Uterus (tissue), 4 donors: ENCODE measurements at places on chromosomes 2 and 18.

DNA sequence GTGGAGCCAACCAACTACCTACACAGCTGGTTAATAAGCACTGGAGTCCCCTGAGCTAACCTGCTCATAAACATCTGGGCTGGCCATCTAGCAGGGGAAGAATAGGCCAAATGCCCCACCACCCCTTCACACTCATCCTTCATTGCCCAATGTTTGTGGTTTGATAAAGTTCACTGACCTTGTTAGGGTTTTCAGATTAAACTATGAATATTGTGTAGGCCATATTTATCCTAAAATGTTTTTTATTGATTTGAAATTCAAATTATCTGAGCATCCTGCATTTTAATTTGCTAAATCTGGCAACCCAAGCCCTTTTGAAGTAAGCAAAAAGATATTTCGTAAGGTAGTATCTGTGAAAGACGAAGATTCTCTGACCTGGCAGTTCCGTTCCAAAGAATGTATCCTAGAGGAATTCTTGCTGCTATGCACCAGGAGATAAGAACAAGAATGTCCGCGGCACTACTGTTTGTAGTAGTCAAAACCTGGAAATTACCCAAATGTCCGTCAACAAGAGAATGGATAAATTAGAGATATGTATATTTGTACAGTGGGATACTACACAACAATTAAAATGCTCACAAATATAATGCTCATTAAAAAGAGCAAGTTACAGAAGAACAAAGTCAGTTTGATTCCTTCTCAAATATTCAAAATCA, 5.8 kb upstream of the TLK1 start:
- DNase-seq, result no peak

DNA sequence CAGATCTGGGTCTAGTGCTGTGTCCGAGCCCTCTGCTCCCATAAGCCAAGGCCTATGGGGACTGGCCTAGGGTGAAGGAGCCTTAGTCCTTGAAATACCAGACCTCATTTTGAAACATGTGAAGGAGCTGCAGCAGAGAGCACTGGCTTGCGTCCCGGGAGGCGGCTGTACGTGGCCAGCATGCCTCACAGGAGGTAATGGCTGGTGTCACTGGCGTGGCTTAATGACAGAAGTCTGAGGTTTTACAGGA, 72.7 kb upstream of the OTOS start:
- no peak for DNase-seq

- DNase-seq, result peak; percentile 68
Measured at GRCh38 chr2:12202313-12203075, 456.1 kb downstream of the LPIN1 start.

DNA sequence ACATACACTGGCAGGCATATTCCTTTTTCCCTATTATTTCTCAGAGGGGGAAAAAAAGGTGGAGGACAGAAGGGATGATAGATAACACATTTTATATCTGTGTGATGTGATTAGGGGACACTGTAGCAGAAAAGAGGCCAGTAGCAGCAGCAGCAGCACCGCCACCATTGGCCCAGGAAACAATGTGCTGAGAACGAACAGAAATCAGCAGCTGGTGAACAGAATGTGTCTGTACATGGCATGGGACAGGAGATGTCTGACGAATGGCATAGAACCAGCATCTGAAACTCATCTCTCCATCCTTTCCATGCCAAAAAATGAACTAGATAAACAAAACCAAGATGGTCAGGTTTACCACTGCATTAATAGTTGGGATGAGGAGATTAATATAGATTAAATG, 936.1 kb upstream of the ACVR2A start:
- DNase-seq, result no peak

DNA sequence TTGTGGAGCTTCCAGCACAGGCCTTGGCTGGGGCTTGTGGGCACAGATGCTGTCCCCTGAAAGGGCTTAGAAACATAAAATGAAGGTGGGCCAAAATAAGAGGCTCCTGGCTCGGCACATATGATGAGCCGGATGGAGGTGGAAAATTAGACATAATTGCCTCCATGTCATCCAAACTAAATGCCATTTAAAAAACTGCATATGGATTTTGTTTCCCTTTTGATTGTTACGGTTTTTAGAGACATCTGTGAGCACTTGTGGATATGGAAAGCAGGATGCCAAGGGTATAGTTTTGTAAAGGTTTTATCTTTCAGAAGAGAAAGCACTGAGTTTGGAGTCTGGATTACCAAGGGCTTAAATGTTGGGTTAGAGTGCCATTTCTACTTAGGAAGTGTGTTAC, 498.3 kb downstream of the RIT2 start:
- DNase-seq, result no peak

DNA sequence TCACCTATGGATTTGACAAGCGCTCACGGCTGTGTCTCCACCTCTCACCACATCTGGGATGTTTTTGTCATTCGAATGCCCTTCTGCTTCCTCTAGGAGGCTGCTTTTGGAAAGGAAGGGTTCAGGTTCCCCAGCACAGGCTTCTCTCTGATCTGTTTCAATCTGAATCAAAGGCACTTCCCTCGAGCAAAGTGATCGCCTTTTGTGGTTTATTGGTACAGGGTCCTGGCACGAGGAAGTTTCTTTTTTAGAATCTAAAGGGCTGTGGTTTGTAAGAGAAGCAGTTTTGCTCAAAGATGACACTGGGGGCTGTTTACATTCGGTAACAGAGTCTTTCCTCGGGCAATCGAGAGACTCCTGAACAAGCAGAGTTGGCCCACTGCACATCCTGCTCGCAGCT, 145.0 kb downstream of the DAW1 start:
- no peak for DNase-seq

DNA sequence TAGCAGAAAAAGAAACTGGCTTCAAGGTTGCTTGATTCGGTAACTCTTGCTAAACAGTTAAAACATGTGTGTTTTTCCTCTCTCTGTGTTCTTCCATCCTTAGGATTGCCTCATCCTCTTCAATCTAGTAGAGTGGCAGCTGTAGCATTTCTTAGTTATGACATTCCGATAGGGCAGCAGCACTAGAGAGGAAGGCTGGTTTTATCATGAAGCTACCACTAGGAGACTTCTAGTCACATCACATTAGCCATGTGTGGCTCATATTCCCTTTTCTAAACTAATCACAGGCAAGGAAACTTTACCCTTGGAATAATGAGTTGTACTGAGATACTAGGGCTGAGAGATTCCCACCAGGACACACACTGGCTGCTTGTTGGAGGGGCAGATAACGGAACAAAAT, 187.6 kb downstream of the DOK6 start:
- DNase-seq, result no peak

GRCh38 chr2:235416858-235417499, 76.9 kb upstream of the AGAP1 start:
- DNase-seq, result no peak

DNA sequence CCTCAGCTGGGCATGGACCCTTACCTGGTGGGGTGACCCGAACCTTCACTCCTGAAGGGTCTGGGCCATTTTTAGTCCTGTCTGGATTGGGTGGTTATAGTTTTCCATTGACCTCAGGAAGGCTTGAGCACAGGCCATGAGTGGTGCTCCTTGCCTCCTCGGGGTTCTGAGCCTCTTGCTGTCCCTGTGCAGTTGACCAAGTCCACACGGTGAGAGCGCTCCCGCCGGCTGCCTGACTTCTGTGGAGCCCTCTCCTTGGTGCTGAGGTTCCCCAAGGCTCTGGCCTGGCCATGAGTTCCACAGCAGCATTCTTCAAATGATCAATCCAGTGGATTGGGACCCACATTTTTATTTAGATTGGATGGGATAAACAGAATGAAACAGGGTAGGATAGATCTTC, 159.5 kb downstream of the SEPTIN10 start:
- no peak for DNase-seq

DNA sequence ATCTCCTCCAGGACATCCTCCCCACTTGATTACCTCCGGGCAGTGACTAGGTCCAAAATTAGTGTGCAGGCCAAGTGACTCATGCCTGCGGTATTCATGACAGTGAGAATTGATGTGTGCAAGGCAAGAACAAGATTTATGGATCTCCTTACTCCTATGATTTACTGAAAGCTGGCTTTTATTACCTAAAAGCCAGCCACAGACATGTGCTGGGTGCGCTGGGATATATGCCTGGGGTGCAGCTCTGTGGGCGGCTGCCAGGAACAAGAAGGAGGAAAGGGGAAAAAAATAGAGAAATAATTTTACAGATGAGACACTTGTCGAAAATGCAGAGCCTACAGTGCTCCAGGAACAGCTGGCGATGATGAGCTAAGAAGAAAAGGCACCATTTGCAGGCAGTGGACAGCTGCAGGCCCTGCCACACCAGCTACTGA, 359.3 kb downstream of the CMPK2 start:
- DNase-seq, result no peak

- peak; percentile 37 for DNase-seq
Measured at GRCh38 chr18:51110073-51110797, 80.2 kb downstream of the SMAD4 start.

GRCh38 chr2:100780203-100781008, 39.5 kb upstream of the NPAS2 start:
- peak; percentile 29 for DNase-seq

- DNase-seq, result no peak
Measured at GRCh38 chr18:57436191-57436964, 1.2 kb downstream of the ONECUT2 start.

- no peak for DNase-seq
Measured at GRCh38 chr18:5413447-5413846, 117.9 kb upstream of the ZBTB14 start.

- DNase-seq, result no peak
Measured at GRCh38 chr2:165202239-165202638, 1.6 kb downstream of the SCN3A start.

- DNase-seq, result no peak
Measured at GRCh38 chr18:28147674-28148171, 29.2 kb downstream of the CDH2 start.

DNA sequence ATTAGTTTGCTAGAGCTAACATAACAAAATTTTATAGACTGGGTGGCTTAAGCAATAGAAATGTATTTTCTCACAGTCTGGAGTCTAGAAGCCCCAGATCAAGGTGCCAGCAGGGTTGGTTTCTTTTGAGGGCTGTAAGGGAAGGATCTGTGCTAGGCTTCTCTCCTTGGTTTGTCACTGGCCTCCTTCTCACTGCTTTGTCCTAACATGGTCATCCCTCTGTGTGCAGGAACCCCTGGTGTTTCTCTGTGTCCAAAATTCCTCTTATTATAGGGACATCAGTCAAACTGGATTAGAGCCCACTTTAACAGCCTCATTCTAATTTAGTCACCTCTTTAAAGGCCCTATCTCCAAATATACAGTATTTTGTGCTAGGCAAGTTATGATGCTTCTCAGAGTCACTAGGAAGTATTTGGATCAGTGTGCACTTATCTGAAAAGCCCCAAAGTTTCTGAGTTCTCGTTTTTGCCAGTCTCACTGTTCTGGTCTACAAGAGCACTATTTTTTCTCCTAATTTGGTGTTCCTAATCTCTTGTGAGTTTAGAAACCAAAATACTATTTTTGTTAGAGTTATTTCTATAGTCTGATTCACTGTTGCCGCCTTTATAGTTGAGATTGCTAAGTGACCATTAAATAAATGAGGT, 29.0 kb downstream of the ZC3H6 start:
- DNase-seq, result no peak
